ENCODE measurements at places on chromosomes 5 and 9.

- peak; percentile 55 for DNase-seq
Measured at GRCh38 chr9:35603506-35603985, 1.5 kb upstream of the TESK1 start.

- DNase-seq: no peak
Measured at GRCh38 chr9:73168298-73168934, 16.8 kb downstream of the ANXA1 start.

DNA sequence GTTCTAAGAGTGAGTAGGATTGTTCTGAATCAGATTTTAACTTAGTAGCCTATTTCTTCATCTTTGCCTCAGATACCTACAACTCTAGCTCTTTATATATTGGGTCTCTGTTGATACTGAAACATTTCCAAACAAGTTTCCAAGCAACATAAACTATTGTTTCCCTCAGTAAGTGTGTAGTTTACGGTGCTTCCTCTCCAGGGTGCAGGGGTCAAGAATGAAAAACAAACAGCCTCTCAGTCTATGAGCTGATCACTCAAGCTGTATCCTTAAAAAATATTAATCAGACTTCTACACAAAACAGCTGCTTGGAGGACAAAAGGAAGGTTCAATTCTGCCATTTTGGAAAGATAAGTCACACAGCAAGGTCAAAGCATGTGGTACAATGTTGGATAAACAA, 75.0 kb downstream of the ADAMTS12 start:
- DNase-seq: no peak

GRCh38 chr9:81860581-81860980, 67.6 kb upstream of the SPATA31D4 start:
- no peak for DNase-seq

DNA sequence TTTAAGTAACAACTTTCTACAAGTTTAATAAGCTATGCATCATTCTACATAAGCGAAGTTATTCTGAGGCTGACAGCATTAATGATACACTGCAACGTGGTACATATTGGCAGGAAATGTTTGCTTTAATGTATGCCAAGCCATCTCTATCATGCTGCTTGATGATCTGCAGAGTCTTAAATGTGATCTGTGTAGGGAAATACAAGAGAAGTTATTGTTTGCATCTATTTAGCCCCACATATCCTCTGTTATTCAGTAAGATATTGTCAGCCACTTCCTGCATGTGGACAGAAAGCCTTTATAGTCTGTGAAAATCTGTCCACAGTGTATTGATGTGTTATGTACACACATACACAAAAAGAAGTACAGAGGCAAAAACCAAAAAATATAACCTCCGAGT, 193.1 kb upstream of the FREM1 start:
- DNase-seq: no peak

GRCh38 chr5:170491479-170491878, 12.3 kb upstream of the KCNIP1 start:
- no peak for DNase-seq

DNA sequence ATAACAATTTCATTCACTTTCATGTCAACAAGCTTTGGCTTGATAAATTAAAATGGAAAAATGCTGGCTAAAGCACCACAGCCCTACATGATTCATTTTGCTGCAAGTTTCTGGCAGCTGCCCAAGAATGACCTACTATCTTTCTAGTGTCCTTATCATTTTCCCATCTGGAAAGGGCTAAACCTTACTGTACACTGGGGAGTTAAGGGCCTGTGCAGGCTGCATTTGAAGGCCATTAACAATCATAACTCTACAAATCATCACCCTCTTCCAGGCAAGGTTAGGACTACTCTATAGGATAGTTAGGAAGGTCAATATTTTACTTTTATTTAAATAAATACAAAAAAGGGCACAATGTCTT, 579.7 kb upstream of the ZNF608 start:
- DNase-seq: no peak

DNA sequence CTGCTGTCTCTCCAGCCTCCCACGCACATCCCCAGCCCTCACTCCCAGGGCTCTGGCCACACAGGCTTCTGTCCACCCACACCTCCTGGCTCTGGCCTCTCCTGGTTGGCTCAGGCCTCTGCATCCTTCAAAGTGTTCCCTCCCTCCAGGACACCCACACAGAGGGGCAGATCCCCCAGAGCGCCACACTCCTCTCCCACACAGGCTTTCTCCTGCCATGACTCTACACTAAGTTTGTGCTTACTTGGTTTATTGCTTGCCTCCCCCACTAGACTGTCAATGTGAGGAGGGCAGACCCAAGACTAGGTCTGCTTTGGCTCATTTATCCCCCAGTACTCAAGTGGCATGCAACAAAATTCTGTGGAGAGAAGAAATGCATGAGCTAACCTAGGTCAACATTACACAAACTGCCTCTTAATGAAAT, 67.0 kb upstream of the SPOCK1 start:
- DNase-seq: no peak

Data from activated CD4-positive, alpha-beta memory T cell treated with anti-CD3 and anti-CD28 coated beads for 36 hours (primary cell).